ENCODE measurements at places on chromosomes 7 and 10. TPM values are rescaled to one million over a fixed set of nuclear protein-coding genes. Genes with fewer than 3 reads are reported as not detected.

Gene PON3
- total RNA-seq: not detected

Gene EPO
- total RNA-seq: not detected

Gene EGR2
- total RNA-seq: 2.7 TPM

DNA sequence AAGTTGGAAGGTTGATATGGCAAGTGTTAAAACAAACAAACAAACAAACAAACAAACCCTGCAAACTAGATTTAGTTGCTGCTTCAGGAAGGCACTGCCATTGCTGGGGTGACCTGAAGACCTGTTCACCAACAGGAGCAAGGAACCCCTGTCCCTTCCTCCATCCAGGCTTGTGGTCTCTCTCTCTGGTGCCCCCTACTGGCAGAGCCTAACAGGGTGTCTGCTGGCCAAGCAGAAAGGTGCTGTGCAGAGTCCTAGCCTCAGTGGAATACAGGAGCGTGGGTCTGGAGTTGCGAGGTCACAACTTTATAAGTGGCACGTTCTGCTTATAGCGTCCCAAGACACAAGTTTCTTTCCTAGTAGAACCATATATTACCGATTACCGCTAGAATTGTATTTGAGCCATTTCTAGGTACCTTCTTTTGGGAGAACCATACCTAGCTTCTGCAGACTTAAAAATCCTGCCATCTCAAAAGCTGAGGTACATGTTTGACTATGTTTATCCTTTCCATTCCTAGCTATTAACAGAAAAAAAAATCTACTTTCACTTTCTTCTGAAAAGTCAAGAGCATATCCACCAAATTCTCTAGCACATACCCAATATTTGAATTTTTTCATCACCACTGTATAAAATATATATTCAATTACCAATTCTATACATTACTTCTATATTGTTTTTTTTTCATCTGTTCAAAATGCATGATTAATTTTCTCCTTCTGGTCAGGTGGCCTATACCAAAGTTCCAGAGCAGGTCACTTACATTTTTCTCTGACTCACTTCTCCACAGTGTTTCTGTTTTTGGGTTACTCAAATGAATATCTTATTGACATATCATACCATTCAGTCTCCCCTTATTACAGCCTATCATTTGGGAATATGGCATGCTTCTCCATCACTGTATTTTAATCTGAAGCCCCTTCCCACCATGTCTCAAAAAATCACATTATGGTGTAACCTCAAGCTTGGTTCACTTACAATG, 29.1 kb upstream of the CALD1 start:
- no peaks in the 10 kb centered on the region for H3K4me1 ChIP-seq
- peak; percentile 26 for DNase-seq
- no peaks in the 10 kb centered on the region for H3K27me3 ChIP-seq
- H3K36me3 ChIP-seq: no peaks in the 10 kb centered on the region
- H3K4me3 ChIP-seq: no peak overlapping the region
- no peak overlapping the region for H3K27ac ChIP-seq

DNA sequence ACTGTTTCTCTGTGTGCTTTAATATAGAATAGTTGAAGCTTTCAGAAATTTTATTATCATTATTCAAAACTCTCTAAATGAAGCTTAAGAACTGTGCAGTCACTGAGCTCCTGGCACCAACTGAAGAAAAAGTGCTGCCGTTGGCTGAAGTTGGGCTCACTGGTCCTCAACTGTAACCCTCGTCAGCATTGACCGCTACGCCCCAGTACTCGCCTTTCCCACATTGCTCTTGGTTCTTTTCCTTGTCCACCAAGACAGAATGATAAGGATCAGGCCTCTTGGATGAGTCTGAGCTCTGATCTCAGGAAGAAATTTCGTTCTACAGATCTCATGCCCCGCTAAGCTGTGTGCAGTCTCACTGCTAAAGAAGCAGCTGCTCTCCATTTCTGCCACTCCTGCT, 7.9 kb upstream of the TAF3 start:
- no peak overlapping the region for H3K4me3 ChIP-seq
- no peak for DNase-seq
- H3K4me1 ChIP-seq: no peaks in the 10 kb centered on the region
- H3K27ac ChIP-seq: no peak overlapping the region
